ENCODE measurements at places on chromosomes 12 and 14. TPM values are rescaled to one million over a fixed set of nuclear protein-coding genes. Genes with fewer than 3 reads are reported as not detected.

- no peak for DNase-seq
These were observed 13.4 kb downstream of the MARK3 start for GRCh38 chr14:103398427-103399195.

- DNase-seq = no peak
These were observed 11.3 kb downstream of the NFATC4 start for GRCh38 chr14:24378981-24379906.

Gene ACOT4
- 2.8 TPM for total RNA-seq

GRCh38 chr14:60622210-60622916 lies 26.9 kb downstream of the SIX1 start:
- no peak for DNase-seq

Gene KLRG1
- 3.9 TPM for total RNA-seq

GRCh38 chr12:59118356-59118755 lies 198.1 kb upstream of the LRIG3 start:
- no peak for DNase-seq

Gene RNF212B
- total RNA-seq = not detected

Gene CMTM5
- total RNA-seq = 0.64 TPM

All from breast epithelium (tissue), 4 donors.